ENCODE measurements at places on chromosomes 2 and 18.

- no peak for DNase-seq
These were observed 261.7 kb downstream of the PDE11A start for GRCh38 chr2:177810906-177811305.

DNA sequence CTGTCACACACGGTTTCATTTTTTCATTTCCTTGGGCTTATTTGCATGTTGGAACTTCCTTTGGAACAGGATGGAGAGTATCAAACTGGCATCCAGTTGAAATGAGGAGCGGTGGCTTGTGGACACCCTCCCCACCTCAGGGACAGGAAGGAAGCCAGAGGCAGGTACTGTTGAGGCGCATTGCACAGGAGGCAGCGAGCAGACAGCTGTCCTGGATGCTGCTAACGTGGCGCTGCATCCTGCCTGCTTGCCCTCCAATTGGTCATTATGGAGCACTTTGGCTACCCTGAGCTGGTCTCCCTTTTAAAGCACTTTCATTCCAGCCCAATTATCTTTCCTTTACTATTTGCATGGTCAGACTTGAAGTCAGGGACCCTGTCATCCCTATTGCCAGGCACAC is 80.7 kb upstream of the ITGA4 start:
- no peak for DNase-seq

DNA sequence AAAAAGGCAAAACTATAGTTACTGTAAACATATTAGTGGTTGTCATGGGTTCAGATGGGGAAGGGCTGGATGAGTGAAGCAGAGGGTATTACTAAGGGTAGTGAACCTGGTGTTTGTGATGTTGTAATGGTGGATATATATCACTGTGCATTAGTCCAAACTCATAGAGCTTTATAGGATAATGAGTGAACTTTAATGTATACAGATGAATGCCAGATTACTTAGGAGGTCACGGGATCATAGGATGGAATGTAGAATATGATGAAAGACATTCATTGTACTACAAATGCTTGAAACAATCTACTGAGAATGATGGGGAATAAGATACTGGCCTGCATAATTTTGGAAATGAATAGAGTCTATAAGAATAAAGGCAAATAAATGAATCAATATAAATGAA is 226.7 kb upstream of the ZNF804A start:
- no peak for DNase-seq

DNA sequence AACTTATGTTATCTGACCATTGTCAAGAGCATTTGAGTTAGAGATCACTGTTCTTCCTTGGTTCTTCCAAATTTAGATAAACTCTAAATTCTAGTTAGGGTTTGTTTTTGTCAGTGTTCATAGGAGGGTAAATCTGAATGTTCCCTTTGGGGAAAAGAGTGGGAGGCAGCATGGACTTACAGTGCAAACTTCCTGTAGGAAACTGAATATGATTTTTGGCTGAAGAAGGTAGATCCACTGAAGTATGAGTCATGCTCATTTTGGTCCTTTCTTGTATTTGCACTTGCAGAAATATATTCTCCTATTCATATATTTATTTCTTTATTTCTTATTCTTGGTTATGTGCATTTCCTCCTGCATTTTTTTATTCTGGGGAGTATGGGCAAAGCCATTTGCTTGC is 27.3 kb downstream of the CCDC85A start:
- DNase-seq = no peak

DNA sequence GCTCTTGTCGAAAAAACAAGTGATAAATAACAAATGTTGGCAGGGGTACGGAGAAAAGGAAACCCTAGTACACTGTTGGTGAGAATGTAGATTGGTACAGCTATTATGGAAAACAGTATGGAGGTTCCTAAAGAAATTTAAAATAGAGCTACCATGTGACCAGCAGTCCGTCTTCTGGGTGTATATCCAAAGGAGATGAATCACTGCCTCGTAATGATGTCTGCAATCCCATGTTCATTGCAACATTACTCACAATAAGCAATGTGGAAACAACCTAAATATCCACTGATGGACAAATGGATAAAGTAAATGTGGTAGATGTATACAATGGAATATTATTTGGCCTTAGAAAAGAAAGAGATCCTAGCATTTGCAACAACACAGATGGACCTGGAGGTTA is 50.6 kb downstream of the SLC16A14 start:
- no peak for DNase-seq

GRCh38 chr2:191436368-191437055 is 191.3 kb downstream of the MYO1B start:
- DNase-seq = no peak

DNA sequence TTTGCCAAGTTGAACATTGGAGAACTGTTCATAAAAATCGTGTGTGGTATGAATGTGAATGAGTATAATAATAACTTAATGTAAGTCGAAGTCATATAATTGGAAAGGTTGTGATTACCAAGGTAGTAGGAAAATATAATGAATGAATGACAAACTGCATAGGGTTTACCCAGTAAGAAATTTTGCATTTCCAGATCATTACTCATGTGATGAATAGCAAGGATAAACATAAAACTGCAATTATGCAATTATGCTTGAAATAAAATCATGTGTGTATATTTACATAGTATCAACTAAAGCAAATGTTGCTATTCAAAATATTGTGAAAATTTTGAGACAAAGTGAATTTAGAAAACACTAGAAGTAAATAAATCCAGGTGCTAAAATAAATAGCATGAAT is 1108.7 kb upstream of the TMEFF2 start:
- DNase-seq = no peak

DNA sequence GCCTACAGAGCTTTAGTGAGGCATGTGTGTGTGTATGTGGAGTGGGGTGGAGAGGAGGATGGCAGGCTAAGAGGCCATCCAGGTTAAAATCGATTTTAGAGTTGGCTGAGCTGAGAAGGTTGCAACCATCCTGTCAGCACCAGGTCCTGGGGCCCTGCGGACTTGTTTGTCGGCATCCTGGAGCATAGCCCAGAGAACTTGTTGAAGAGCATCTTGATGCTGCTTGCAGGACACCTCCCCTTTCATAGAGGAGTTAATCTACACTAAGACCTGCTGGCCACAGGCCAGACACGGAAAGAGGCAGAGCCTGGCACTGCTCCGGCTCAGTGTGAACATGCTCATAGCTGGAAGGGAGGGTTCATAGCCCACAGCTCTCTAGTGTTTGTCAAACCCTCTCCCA is 72.1 kb upstream of the RGPD5 start:
- no peak for DNase-seq

- DNase-seq = no peak
These were observed 90.1 kb downstream of the ALPK2 start for GRCh38 chr18:58538604-58539386.

DNA sequence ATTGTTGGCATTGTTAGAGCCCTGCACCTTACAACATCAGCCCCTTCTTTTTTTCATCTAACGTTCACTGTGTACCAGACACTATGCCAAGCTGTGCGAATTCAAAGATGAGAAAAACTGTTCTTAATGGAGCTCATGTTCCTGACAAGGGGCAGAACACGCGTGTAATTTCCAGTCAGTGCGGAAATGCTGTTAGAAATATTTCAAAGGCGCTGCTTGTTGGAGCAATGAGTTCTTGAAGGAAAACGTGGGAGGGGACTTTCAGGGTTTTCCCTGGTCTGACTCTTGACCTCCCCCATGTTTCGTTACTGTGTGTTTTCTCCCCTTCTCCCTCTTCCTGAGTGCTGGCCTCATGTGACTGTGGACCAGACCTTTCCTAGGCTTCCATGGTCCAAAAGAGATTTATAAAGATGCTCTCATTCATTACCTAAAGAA is 1.5 kb downstream of the MTHFD2 start:
- no peak for DNase-seq

GRCh38 chr2:15092691-15093090 is 460.2 kb downstream of the LRATD1 start:
- no peak for DNase-seq

GRCh38 chr2:233400961-233401360 is 46.7 kb downstream of the DGKD start:
- DNase-seq = no peak

- DNase-seq = peak; percentile 20
These were observed 104.9 kb upstream of the MGAT5 start for GRCh38 chr2:134148843-134149472.

GRCh38 chr18:61922435-61922834 is 29.6 kb upstream of the RNF152 start:
- no peak for DNase-seq
